Spinal cord (tissue), 10 donors: ENCODE measurements at places on chromosomes 2 and 18.
A peak's percentile ranks its signal among the peaks of the same experiment; 100 is the strongest.

DNA sequence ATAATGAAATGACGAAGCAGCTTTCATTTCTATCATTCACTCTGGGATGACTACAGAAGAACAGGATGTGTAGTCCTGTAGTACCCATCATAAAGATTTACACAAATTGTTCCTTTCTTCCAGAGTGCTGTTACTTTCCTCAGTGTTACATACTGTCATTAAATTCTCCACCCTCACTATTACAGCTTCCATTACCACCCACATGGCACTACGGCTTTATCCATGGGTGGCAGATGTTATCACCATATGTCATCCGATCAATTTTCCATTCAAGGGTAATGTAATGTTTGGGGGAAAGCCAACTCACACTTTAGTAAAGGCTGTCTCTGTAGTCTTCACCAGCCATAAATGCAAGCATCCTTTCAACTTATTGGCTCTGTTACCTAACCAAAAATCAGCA, 7.1 kb upstream of the CSRNP3 start:
- peak; percentile 93 for DNase-seq

DNA sequence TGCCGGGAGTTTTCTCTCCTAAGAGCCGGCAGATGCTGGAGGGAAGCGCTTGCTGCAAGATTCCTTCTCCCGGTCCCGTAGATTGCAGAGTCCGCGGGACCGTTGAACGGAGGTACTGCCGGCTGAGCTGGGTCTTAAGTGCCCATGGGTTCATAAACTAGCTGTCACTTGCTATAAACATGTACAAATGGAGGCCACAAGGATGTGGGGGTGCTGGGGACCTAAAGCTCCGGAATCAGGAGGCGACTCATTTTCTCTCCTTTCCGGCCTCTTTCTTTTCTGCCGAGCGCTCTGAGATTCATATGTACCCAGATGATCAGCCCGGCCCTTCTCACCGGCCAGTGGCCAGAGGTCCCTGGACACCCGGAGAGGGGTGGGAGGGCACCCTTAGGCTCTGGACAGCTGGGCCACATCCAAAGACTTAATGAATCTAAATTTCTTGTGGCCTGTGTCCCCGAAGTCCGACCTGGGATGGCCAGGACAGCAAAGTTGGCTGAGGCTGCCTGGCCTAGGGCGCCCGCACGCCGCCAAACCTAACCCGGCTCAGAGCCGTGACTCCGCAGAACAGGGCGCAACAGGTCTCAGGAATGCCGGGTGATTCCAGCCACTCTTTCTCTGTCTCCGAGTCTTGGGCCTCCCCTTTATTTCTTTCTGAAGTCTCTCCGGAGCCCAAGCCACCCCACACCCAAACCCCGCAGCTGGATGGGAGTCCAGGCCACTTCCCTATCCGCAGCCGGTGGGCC, 2.4 kb upstream of the PAX3 start:
- no peak for DNase-seq

- no peak for DNase-seq
Measured at GRCh38 chr2:181984060-181984459, 1.6 kb upstream of the PPP1R1C start.

DNA sequence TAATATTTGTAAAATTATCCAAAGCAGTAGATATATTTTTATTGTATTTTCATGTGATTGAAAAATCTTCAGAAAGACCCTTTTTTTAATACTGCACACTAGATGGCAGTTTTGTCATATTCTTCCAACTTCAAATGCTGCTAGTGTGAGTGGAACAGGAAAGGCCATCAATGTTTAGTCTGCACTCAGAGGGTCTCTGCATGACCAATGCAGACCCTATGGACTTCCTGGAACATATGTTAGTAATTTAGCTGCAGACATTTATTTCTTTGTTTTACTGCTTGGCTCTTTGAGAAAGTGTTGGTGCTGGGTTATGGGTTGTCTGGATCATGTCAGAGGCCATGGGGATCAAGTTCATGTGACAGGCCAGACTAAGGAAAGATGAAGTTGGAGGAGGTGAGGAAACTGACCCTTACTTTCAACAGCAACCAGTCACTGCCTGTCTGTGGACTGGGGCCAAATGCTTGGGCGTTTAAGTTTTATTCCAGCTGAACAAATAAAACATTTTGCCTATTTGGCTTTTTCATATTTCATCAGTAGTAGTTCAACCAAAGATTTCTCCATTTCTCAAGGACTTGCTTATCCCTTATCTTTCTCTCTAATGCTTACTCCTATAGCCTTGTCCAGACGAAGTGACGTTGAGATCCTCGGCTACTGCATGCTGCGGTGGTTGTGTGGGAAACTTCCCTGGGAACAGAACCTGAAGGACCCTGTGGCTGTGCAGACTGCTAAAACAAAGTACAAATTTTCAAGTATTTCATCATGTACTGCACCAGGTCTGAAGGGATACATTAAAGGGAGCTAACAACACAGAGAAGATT, 84.8 kb downstream of the VRK2 start:
- peak; percentile 10 for DNase-seq

- DNase-seq, result no peak
Measured at GRCh38 chr2:241968417-241968816, 98.9 kb downstream of the RTP5 start.

DNA sequence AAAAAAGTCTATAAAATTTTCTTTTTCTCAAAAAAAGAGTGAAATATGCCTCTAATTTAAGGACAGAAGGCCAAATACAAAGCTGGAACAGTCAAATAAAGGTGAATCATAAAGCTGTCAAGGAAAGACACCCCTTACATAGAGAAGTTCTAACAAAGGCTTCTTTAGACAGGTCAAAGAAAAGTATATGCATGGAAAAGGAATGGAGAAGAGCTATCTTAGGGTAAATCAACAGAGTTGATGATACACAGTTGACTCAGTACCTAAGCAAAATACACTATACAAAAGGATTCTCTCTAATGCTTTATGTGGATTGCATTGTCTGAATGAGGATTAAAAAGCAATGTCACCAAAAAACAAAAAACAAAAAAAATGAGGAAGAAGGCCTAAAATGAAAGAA, 214.8 kb downstream of the TXNL1 start:
- no peak for DNase-seq

- peak; percentile 70 for DNase-seq
Measured at GRCh38 chr2:121075006-121075551, 209.9 kb downstream of the TFCP2L1 start.

- no peak for DNase-seq
Measured at GRCh38 chr18:32511147-32511546, 40.5 kb upstream of the GAREM1 start.

- no peak for DNase-seq
Measured at GRCh38 chr2:36912695-36913094, 53.6 kb downstream of the STRN start.

DNA sequence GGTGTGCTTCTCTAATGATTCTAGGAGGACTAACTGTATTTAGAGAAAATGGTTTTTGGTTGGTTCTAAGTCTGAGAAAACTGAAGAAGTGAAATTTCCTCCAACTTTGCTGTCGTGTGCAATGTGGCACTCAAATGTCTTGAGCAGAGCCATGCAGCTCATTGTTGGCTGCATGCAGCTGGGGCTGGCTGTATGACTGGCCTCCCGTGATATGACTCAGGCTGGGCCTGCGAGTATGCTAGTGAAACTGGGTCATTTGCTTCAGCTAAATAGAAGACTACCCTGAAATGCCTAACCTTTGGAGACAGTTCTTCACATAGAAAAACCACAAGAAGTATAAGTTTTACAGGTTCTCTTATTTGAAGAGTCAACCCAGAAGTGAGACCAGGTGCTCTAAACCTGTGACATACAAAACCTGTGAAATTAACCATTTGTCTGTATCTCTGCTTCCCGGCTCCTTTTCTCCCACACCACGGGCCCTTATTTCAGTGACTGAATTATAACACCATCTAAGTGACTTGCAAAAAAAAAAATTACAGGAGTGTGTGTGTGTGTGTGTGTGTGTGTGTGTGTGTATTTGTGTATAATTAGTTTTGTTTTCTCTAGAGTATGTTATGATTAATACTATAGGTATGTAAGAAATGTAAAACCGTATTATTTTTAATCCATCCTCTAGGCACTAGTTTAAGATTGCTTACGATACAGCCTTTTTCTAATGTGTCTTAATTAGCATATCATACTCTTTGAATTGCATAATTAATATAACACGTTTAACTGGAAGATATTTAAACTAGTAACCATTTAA, 15.9 kb downstream of the POLI start:
- DNase-seq, result no peak

GRCh38 chr2:45103351-45104345, 94.4 kb upstream of the SIX2 start:
- no peak for DNase-seq

GRCh38 chr2:44169155-44169898, 652 bp downstream of the PPM1B start:
- DNase-seq, result no peak

DNA sequence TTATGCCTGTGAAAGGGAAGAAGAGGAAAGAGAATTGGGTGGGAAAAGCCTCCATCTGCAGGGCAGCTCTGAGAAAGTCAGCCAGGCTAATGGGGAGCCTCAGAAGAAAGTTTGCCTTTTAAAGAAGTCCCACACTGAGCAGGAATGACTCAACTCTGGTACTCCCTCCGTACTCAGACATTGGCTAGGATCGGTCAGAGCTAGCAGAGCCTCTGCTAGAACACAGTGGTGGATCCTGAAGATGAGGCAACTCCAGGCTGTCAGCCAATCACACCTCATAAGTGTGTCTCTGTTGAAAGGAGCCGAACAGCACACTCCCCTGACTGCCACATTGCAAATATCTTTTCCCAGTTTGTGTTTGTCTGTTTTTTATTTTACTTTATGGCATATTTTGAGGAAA, 96.9 kb downstream of the HNRNPLL start:
- DNase-seq, result no peak

GRCh38 chr2:133365117-133365516, 203.1 kb downstream of the NCKAP5 start:
- DNase-seq, result no peak

DNA sequence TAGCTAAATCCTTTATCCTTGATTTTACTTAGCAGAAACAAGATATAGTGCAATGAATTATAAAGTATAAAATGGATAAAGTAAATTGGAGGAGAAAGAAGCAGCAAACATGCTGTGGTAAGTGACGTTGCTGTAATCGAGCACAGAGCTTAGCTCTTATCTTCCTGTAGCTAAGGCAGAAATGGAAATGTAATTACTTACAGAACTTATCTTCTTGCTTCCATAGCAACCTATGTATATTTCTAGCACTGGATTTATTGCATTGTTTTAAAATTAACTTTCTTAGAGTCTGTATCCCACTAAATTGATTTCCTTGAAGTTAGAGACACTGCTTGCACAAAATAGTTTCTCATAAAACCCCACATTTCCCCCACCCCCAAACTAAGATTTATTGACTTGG, 130.6 kb upstream of the MC4R start:
- no peak for DNase-seq

DNA sequence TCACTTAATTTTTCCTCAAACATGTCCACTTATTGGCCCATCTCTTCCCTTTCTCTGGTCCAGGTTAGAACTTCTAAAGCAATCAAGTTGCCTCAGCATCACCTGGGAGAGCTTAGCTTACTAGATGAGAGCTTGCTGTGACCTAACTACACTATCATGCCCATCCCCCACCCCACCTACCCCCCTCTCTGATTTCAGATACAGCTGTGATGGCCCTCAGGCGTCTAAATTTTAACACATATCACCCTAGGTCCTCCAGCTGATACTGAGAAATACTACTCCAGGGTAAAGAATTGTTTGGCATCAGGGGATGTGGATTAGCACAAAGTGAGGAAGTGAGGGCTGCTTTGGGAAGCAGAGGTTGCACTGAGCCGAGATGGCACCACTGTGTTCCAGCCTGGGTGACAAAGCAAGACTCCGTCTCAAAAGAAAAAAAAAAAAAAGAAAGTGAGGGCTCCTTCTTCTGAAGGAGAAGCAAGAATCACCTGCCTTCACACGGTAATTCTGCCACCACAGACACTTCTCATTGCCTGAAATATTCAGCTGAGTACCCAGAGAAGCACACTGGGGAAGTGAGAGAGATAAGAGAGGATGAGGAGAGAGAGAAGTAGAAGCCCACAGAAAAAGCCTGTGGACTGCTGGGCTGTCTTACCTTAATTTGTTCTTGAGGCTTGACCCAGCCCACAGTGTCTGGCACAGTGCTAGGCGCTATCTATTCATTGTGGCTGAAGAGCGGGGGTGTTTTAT, 263.4 kb downstream of the ASXL3 start:
- DNase-seq, result no peak

DNA sequence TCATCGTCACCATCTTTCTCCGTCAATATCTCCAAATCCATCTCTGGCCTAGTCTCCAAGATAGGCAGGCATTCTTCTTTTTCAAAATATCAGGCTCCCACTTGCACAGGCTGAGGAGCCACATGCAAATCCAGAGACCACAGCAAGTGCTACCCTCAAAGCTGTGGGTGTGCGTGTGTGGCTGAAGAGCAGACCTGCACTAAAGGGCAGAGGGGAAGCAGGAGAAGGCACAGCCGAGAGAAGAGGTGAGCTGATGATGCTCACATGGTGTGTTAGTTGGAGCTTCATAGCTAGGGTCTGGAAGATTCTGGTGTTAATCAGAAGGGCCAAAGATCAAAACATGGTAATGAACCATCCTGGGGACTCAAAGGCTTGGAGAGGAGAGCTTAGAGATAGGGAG, 3.8 kb downstream of the SPEG start:
- DNase-seq, result no peak

GRCh38 chr2:135890835-135891234, 14.6 kb upstream of the MCM6 start:
- DNase-seq, result no peak

GRCh38 chr2:46336283-46336959, 39.2 kb downstream of the EPAS1 start:
- DNase-seq, result peak; percentile 46

GRCh38 chr2:222561151-222561550, 94.7 kb downstream of the FARSB start:
- no peak for DNase-seq

DNA sequence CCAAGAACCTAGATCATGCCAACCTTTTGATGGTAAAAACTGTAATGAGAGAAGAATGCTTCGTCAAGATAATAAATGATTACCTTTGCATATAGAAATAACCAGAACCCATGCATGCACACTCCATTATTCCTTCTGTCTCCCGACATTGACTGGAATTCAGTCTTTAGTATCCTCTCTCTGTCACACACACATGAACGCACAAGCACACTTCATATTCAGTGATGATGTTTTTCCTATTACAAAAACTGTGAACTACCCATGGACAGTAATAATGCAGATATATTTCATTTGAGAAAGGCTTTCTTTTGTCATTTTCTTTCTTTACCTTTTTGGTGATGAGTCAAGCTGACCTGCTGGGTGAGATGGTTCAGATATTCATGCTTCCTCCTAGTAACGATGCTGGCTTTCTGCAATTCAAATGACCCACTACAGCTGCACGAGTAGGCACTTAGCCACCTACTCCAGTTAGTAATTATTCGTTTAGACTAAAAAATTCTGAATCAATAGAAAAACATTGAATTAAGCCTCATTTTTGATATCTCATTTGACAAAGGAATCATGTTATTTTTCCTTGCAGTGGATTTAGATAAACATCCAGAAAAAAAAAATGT, 382.2 kb downstream of the TGIF1 start:
- no peak for DNase-seq

DNA sequence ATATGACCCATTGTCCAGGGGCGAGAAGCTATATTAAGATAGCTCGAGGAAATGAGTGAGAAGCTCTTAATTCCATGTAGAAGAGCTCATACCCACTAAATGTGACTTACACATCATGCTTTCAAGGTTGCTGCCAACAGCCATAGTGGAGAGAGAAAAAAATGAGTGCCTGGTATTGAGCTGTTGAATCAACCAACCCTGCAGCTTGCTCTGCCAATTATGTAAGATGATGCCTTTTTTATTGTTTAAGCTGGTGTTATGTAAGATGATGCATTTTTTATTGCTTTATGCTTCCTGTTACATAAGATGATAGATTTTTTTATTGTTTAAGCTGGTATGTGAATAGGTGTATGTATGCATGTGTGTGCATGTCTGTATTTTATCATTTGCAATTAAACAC, 228.2 kb downstream of the CCDC178 start:
- no peak for DNase-seq
